ENCODE measurements at places on chromosomes 3 and 15.

DNA sequence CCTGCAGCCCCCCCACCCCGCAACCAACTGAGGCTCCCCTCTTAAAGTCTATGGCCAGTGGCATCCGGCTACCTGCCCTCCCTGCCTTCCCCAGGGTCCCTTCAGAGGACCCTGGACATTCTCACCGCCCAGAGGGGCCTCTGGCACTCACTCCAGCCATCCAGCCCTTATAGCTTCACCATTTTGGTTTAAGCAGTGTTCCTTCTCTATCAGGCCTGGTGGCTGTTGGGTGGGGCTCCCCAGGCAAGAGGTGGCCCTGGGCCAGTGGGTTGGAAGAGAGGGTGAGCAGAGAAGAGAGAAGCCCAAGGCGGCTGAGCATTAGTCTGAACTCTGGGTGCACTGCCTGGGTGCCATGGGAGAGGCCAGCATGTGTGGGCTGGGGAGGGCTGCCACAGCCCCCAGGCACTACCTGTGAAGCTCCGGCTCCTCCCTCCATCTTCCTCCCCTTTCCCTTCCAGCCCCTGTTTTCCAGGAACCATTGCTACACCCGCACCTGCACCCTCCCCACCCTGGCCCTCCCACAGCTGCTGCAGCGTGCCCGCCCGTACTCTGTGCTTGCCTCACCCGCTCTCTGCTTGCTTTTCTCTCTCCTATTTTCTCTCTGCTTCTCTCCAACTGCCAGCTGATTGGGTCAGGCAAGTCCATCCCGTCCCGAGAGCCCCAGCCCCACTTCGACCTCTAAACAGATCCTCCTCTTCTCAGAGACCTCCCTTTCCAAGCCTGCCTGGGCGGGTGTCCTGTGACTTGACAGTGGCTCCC, 168.2 kb downstream of the TBC1D2B start:
- DNase-seq = no peak

DNA sequence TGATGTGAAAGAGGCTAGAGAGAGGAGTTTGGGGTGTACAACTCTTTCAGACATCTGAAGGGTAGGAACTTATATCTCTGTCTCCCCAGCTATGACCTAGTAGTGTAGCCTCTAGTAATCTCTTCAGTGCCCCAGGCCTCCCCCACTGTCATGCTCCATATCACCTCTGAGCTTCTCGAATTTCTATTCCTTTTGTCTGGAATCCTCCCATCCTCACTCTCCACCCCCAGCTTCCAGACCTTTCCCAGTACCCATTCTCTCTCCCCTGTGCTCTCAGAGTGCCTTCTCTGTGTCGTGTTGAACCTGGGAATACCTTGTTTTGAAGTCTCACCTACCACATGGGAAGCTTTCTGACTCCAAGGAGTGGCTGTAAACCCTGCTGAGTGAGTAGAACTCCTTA, 3.6 kb upstream of the RBPMS2 start:
- DNase-seq = no peak

- no peak for DNase-seq
These were observed 545.0 kb downstream of the ZPLD1 start for GRCh38 chr3:102979682-102980354.

- no peak for DNase-seq
These were observed 190.7 kb upstream of the NDN start for GRCh38 chr15:23877502-23878412.

DNA sequence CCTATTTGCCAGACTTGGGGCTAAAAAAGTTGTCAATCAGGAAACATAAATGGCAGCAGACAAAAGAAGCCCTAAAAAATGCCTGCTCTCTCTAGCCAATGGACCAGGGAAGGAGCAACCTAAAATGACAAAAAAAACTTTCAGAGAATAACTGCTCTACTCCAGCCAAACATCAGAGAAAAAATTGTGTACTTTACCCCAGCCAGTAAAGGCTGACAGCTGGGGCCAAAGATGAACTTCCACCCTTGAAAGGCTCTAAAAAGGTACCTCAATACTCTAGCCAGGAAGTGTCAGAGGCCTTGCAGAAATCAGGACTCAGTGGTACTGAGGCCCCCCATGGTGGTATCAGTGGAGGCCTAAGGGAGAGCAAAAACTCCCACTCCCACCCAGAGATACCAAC, 18.4 kb downstream of the C3orf70 start:
- no peak for DNase-seq

DNA sequence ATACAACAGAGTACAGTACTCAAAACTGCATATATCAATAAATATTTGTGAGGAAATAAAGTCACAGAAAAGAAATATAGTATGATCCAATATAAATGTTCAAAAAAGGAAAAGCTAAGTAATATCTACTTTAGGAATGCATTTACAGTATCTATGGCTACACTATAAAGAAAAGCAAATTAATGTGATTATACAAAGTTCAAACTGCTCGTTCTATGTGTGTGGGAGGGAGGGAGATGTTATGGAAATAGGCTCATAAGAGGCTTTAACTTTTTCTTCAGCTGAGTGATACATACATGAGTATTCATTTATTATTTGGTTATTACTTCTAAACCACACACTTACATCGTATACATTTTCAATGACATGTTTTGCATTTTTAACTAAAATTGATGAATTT, 377.7 kb upstream of the AGTR1 start:
- DNase-seq = no peak

GRCh38 chr3:108538083-108538482, 27.7 kb upstream of the MYH15 start:
- DNase-seq = no peak

- no peak for DNase-seq
These were observed 314.6 kb upstream of the PROK2 start for GRCh38 chr3:72099326-72100079.

DNA sequence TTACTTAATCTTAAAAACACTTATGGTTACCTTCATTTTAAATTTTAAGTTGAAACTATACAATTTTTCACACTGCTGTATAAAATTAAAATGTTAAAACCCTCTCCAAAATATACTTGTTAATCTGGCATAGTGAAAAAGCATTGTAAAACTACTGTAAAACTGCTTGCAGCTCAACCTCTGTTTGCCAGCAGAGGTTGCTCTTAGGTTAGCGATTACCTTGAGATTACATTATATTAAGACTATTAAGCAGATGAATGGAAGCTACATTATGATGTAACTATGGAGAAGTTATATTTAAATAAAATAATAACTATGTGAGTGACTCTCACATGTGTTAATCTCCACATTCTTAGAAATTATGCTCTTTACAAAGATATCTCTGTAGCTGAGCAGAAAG, 143.6 kb upstream of the SLITRK3 start:
- no peak for DNase-seq

DNA sequence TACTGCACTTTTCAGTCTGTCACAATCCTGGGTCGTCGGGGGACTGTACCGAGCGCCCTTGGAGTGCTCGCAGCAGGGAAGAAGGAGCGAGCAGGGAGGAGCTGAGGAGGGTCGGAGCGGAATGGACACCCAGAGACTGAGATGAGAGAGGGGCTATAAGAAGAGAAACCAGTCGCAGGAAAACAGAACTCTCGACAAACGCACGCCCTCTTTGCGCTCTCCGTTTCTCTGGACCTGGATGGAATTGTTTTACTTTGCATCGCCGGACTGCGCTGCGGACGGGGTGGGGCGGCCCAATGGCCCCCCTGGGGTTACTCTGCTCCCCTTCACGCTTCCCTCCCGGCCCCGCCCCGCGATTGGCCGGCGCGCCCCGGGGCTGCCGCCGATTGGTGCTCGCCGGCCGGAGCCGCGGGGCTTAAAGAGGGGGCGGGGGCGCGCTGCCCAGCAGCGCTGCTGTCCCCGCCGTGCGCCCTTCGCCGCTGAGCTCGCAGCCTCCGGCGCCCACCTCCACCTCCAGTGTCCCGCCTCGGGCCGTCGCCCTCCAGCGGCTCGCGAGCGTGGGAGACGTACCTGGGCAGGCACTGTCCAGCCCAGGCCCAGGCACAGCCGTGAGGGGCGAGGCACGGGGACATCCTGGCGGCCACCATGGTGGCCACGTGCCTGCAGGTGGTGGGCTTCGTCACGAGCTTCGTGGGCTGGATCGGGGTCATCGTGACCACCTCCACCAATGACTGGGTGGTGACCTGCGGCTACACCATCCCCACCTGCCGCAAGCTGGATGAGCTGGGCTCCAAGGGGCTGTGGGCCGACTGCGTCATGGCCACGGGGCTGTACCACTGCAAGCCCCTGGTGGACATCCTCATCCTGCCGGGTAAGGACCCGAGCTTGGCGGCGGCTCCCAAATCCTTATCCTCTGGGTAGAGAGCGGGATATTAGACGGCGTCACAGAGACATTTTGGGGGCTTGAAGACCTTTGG, at the start of gene CLDN11:
CLDN11 (plus strand) TSS at position 447 of the 977 bp plus-strand sequence; CDS start at position 646, 199 bp downstream.
- no peak for DNase-seq

GRCh38 chr15:56883088-56883487, 35.4 kb upstream of the TCF12 start:
- DNase-seq = no peak

DNA sequence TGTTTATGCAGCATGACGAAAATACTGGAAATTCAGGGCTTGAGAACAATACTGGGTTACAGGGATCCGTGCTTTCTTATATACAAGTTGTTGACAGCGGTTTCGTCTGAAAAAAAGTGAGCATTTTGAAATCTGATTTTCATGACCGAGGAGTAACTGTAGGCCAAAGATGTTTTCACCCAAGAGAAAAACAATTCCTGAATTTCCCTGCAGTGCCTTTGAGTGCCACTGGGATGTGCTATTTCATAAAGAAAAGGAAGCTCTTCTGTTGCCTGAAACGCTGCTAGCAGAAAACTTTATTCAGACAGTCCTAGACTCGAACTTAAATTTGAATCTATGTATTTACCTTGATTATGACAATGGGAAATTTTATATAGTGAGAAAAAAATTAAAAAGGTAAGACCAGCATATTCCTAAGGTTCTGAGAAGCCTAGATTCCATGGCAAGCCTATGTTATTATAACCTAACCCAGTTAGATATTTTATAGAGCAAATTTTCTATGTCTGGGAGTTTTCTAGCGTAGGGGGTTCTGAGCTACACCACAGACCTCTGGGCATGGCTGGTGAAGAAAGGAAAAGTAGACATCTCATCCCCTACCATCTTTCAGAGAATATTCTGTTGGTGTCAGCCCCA, 30.2 kb downstream of the KCNAB1 start:
- DNase-seq = no peak

DNA sequence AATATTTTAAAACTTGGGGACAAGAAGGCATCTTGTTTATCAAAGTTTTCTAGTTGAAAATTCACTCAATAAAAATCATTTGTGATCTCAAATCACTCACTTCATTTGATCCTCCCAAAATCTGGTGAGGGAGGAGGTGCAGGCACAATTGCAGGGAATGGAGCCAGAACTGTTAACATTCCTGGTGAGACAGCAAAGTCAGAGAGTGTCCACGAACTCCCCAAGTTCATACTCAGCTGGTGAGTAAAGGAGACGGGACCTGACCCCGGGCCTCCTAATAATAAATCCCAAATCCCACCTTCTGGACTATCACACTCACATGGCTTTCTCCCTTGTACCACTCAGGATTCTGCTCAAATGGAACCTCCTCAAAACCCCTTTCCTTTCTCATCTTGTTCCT, 252.3 kb upstream of the LRTM1 start:
- DNase-seq = no peak

- DNase-seq = no peak
These were observed 3.7 kb downstream of the ATG7 start for GRCh38 chr3:11275926-11276325.

DNA sequence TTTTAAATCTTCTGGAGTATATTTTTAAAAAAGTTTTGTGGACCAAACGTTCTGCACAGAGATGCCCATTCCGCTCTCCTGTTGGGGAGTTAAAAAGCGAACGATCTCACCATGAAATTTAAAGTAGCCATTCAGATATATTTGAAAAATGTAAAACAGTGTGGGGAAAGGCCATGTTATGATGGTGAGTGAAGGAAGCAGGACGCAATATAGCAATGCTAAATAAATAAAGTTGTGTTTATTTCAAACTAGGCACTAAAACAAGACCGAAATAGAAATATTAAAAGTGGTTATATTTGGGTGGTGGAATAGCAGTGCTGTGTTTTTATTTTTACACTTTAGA, 327 bp upstream of the CCDC13 start:
- DNase-seq = no peak

GRCh38 chr3:99066863-99067262, 165.4 kb upstream of the DCBLD2 start:
- no peak for DNase-seq

GRCh38 chr3:60931452-60931851, 319.8 kb downstream of the FHIT start:
- DNase-seq = no peak

DNA sequence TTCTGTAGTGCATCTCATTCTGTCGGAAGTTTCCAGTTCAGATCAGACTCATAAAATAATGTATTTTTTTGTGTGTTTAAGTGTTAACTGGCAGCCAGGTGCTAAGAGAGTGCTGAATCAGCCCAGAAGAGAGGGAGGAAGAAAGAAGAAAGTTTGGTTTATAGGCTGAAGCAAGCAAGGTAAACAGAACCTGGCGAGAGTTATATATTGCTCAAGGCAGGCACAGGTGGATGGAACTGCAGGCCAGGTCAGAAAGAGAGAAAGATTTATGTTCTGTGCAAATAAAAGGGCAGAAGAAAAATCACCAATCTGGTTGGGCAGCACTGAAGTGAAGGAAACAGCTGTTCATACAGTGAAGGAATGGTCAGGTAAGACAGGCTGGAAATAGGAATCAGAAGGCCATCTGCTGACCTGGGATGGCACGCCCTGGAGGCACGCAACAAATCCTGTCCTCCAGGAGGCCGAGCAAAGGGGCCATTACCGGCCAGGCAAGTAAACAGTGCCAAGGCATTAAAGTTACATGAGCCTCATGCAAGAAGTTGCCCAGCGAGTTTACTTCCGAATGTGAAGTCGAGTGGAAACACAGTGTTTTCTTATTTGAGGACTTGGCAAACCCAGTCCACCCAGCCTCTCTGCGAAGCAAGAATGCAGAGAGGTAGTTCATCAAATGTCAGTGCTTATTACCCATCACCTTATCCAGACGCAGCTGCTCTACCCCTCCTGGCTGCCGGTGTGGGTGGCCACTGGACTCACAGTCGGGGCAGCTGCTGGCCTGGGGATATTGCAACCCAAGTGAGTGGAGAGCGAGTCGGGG, 309.8 kb downstream of the VPS13C start:
- DNase-seq = no peak

DNA sequence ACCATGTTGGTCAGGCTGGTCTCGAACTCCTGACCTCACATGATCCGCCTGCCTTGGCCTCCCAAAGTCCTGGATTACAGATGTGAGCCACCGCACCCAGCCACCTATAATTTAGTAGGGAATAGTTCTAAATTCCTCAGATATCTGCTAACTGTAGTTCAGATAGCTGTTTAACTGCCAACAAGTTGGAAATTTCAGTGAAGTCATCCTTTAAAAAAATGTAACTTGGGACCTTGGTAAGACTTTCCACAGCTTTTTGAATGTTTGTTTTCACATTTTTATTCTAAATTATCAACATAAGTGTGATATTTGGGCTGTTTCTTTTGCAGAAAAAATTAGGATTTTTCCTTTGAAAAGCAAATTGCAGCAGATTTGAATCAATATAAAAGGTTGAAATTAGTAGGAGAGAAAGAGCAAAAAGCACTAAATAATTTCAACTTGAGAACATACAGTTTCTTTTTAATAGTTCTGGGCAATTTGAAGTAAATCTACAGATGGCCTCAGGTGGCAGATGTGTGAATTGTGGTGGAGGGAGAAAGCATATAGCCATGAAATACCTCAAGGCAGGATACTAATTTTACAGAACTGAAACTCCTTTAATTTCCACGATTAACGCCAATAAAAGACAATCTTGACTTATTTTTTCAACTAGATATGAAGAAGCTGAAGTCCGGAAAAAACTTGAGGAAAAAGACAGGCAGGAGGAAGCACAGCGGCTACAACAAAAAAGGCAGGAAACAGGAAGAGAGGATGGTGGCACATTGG, 34.3 kb downstream of the USP8 start:
- DNase-seq = no peak

GRCh38 chr3:195548987-195549386, 5.9 kb upstream of the PPP1R2 start:
- DNase-seq = no peak
